ENCODE measurements at places on chromosomes 2 and 18.

DNA sequence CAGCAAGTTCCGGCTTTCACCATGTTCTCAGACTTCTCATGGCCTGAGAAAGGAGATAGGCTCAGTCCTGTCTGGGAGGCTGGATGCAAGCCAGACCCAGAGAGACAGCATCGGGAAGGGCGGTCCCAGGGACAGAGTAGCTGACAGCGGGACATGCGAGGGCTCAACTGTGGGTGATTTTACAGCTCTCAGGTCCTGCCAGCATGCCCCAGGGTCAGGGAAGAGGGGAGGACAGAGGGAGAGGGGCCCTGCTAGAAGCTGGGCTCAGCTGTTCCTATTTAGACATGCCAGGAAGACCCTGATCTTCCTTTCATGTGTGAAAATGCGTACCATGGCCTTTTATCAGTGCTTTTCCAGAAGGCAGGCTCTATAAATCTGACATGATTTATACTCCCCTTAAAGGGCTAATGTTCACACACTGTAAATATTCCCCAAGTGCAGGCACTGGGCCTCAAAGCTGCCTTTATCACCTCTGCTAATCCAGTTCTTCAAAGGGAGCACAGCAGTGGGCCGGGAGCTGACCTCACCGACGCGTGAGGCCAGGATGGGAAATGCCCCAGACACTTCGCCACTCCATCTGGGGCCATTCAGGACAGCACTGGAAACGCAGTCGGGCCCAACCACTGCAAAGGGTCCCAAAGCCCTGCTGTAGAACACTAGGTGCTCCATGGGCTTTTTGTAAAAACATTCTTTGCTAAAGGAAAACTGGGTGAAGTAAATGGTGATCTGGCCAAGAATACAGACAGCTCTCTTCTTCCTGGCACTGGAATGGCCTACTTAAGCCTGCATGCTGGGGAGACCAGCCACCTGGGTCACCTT is 96.1 kb upstream of the LMAN1 start:
- H3K4me1 ChIP-seq: no peaks in the 10 kb centered on the region
- no peak overlapping the region for H3K27ac ChIP-seq
- no peak overlapping the region for H3K4me3 ChIP-seq
- ATAC-seq: peak; percentile 31

GRCh38 chr2:176997074-176997791 is 215.4 kb upstream of the HNRNPA3 start:
- no peak overlapping the region for H3K4me3 ChIP-seq
- peaks cover 6% of the 10 kb centered on the region for H3K4me1 ChIP-seq
- ATAC-seq: peak; percentile 75
- H3K27ac ChIP-seq: peak overlapping the region; percentile 2

- peaks cover 15% of the 10 kb centered on the region for H3K4me1 ChIP-seq
- no peaks in the 10 kb centered on the region for H3K36me3 ChIP-seq
- no peak overlapping the region for H3K27ac ChIP-seq
- no peak for ATAC-seq
- H3K4me3 ChIP-seq: no peak overlapping the region
- peaks cover 24% of the 10 kb centered on the region for H3K27me3 ChIP-seq
Observed at GRCh38 chr18:370751-371608, 103.1 kb upstream of the THOC1 start.

- peak overlapping the region; percentile 92 for H3K4me3 ChIP-seq
- H3K27me3 ChIP-seq: no peaks in the 10 kb centered on the region
- peak overlapping the region; percentile 80 for H3K27ac ChIP-seq
- peaks cover 36% of the 10 kb centered on the region for H3K4me1 ChIP-seq
- ATAC-seq: peak; percentile 71
- H3K36me3 ChIP-seq: no peaks in the 10 kb centered on the region
Observed at GRCh38 chr2:74834792-74835755, 1.1 kb downstream of the HK2 start.

DNA sequence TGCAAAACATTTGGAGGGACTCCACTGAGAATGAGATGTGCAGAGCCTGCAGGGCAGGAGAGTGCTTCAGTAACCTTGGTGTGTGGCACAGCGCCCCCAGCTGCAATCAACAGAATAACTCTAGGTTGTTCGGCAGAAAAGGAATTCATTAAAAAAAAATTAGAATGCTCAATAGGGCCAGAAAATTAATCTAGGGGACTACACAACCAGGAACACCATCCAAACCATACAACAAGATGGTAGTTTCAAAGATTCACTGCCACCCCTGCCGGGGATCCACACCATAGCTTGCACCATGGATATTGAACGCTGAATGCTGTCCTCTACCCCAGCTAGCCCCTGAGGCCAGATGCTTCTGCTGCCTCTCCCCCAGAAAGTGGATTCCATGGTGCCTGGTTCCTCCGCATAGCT is 50.1 kb downstream of the THUMPD2 start:
- peaks cover 14% of the 10 kb centered on the region for H3K36me3 ChIP-seq
- H3K27me3 ChIP-seq: no peaks in the 10 kb centered on the region
- peaks cover 14% of the 10 kb centered on the region for H3K4me1 ChIP-seq
- H3K27ac ChIP-seq: no peak overlapping the region

GRCh38 chr2:99507937-99508818 is 18.4 kb upstream of the REV1 start:
- ATAC-seq: no peak
- no peaks in the 10 kb centered on the region for H3K27me3 ChIP-seq
- H3K36me3 ChIP-seq: no peaks in the 10 kb centered on the region
- H3K4me3 ChIP-seq: no peak overlapping the region
- peaks cover 19% of the 10 kb centered on the region for H3K4me1 ChIP-seq

- H3K27ac ChIP-seq: peak overlapping the region; percentile 31
- H3K4me1 ChIP-seq: peaks cover 11% of the 10 kb centered on the region
- H3K27me3 ChIP-seq: peaks cover 2% of the 10 kb centered on the region
Observed at GRCh38 chr2:2707206-2707991, 376.3 kb upstream of the MYT1L start.

- no peak for ATAC-seq
- H3K36me3 ChIP-seq: no peaks in the 10 kb centered on the region
- H3K27ac ChIP-seq: no peak overlapping the region
- H3K4me1 ChIP-seq: no peaks in the 10 kb centered on the region
- H3K27me3 ChIP-seq: no peaks in the 10 kb centered on the region
Observed at GRCh38 chr2:97267411-97268074, 154.6 kb downstream of the ANKRD36 start.

DNA sequence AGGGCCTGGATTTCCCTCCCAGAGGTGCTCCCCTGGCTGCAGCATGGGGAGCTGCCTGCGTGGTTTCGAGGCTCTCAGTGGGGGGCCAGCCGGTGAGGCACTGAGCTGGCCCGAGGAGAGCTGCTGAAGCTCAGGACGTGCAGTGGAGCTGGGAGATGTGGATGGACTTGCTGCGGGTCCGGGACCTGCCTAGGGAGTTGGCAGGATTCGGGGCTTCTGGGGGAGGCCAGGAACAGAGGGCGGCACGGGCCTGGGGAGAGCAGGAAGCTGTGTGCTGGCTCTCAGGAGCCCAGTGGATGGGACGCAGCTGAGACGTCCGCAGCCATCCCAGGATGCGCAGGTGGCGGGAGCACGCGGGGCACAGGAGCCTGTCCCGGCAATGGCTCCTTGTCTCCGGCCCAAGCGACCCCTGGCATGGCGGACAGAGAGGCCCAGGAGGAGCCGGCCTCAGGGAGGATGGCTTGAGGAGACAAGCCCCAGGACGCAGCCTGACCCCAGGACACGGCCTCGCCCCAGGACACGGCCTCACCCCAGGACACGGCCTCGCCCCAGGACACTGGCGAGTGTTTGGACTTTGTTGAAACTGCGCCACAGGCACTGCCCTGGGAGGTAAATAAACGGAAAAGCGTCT is 116.1 kb downstream of the NFATC1 start:
- H3K4me3 ChIP-seq: no peak overlapping the region
- H3K27ac ChIP-seq: peak overlapping the region; percentile 67
- H3K27me3 ChIP-seq: no peaks in the 10 kb centered on the region
- H3K36me3 ChIP-seq: peaks cover 45% of the 10 kb centered on the region

DNA sequence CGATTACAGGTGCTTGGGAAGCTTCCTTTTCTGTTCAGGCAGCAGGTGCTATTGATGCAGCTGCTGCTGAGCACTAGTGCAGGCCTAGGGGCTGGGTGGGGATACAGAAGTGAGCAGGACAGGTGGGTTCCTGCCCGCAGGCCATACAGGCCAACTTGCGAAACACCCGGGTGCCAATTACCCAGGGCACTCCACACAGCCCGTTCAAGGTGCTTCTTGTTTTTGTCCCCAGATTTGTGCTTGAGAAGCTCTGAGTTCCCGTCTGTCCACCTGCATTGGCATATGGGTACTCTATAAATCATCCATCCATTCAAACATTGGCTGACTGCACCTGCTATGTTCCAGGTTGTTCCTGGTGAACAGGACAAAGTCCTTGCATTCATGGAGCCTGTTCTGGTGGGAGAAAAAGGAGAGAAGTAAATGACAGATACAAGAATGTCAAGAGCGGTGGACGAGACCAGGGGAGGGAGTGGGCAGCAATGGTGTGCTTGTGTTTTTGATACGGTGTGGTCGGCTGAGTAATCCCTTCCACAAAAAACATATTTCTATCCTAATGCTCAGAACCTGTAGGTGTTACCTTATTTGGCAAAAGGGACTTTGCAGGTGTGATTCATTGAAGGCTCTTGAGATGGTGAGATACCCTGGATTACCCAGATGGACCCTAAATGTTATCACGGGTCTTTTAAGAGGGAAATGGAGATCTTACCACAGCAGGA is 31.4 kb downstream of the SH3BP4 start:
- no peaks in the 10 kb centered on the region for H3K36me3 ChIP-seq
- H3K27ac ChIP-seq: no peak overlapping the region
- H3K27me3 ChIP-seq: peaks cover 36% of the 10 kb centered on the region
- no peak overlapping the region for H3K4me3 ChIP-seq

DNA sequence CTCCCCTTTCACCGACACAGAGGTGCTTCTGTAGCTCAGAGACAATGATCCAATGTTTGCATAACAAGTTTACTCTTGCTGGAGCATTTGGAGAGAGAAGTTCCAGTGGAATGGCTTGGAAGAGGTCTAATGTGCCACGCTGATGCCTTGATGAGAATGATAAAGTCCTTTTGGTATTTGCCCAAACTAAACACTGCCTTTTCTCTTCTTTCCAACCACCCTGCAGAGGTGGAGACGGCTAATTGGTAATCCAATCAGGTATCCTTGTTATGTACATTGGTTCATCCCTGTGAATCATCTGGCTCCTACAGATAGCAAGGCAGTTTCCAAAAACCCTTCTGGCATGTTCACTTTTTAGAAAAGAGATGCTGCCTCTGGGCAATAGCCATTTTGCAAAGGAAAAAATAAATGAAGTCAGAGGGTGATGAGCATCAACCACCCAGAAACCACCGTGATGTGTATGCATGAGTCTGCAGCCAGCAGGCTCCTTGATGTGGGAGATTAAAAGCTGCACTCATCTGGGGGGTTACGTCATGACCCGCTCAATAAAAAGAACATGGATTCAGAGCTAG is 40.6 kb downstream of the KIAA2012 start:
- no peaks in the 10 kb centered on the region for H3K4me1 ChIP-seq
- H3K4me3 ChIP-seq: no peak overlapping the region
- H3K27ac ChIP-seq: no peak overlapping the region
- no peaks in the 10 kb centered on the region for H3K36me3 ChIP-seq
- ATAC-seq: no peak

GRCh38 chr2:69581774-69582581 is 61.6 kb downstream of the AAK1 start:
- no peak overlapping the region for H3K4me3 ChIP-seq
- H3K27me3 ChIP-seq: peaks cover 24% of the 10 kb centered on the region
- H3K27ac ChIP-seq: no peak overlapping the region
- ATAC-seq: peak; percentile 31

DNA sequence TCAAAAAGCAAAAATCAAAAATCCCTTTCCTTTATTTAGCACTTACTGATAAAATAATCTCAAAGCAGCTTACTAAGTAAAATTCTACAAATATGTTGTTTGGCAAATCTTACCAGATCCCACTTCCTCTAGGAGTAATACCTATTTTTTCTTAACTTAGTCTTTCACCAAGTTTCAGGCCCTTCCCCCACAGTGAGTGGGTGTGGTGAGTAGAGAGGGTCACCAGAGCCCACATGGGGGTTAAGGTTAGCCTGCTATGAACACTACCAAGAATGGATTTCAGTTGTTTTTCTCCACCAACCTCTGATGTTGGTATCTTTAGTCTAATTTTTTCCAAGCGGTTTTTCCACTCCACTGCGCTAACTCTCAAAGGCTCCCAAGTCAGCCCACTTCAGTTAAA is 23.2 kb downstream of the PIAS2 start:
- H3K4me3 ChIP-seq: no peak overlapping the region
- H3K36me3 ChIP-seq: peaks cover 29% of the 10 kb centered on the region

All from stimulated activated memory B cell treated with anti-CD40 and anti-IgM and Interleukin-4, amounts not matched to agents 10 μg/mL and 1 μg/mL and 100 μg/mL, for 72 hours (primary cell).